ENCODE measurements at places on chromosomes 5 and 9.

DNA sequence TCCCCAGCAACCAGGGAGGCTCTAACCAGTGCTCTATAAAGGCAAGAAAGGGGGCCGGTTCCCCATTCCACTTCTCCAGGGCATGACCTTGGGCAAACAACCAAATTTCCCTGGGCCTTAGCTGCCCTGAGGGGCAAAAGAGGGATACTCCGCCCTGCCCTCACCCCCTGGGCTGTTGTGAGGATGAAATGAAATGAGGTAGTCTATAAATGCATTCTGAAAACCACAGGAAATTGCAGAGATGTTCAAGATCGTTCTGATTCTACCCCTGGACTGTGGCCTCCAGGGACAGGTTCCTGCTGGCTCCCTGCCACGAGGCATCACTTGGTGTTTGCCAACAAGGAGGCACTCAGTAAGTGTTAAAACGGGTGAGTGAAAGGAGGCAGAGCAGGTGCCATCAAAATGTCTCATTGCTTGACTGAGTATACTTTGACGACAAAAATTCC is 5.7 kb downstream of the RAPGEF1 start:
- no peak for DNase-seq

- DNase-seq = no peak
These were observed 94.2 kb upstream of the SAP30L start for GRCh38 chr5:154351566-154351965.

GRCh38 chr5:177301503-177302165 is 1.9 kb downstream of the RAB24 start:
- no peak for DNase-seq

GRCh38 chr5:54696346-54696745 is 178.8 kb downstream of the SNX18 start:
- no peak for DNase-seq

GRCh38 chr5:5591567-5591966 is 169.1 kb downstream of the ICE1 start:
- DNase-seq = no peak

DNA sequence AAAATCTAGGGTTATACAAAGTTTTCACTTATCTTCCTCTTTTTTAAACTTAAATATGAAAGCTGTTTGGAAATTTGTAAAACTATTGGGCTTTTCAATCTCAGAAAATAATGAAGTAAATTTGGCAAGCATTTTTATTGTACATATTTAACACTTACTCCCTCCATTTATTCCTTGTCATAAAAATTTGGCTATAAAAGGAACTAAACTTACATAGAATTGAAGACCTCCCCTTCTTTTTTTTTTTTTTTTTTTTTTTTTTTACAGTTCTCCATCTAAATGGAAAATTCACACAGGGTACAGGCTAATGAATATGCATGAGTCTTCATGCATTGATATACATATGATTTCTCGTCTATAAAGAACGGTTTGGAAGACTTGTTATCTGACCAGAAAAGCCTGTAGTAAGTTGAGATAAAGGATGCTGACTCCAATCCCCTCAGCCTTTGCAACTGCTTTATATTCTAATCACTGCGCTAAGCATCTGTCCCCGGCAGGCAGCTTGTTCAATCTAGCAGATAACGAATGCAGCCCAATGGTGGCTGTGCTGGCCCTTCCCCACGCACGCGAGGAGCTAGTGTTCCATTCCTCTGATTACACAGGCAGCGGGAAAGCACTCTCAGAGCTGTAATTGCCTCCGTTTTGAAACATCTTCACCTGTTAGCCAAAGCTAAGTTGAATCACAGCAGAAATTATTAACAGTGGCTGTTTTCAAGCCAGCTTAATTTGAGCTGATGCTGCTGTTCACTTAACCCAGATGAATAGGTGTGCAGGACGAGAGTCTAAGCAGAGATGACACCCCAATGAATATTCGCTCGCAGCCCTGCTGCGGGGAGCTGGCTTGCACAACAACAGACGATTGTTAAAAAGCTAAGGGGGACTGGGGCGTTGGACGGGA is 453.8 kb upstream of the ZNF608 start:
- no peak for DNase-seq

- no peak for DNase-seq
These were observed 393.4 kb downstream of the ZNF608 start for GRCh38 chr5:124353016-124353415.

- DNase-seq = no peak
These were observed 4.3 kb downstream of the NPR2 start for GRCh38 chr9:35795695-35796094.

DNA sequence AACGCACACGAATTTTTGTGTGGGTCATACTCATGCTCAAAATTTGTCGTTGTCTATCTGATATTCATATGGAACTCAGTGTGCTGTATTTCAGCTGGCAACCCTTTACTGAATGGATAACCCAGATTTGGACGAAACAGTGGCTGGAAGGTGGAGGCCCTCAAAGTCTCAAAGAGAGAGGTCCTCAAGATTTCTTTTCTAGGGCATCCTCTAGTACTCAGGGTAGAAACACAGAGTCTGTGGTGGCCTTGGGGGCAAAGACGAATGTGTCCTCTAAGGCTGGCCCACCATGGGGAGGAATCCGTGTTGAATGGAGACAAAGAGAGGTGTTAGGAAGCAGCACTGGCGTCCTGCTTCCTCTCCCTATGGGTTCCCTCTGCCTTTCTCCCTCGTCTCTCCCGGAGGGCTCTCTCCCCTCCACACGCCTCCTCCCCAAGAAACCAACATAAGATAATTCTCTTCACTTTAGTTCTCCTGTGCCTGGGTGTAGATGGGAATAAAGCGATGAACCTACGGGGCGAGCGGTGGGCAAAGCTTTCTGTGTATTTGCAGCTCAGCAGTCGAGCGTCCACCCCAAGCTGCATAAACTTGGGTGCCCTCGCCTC is 333.7 kb downstream of the CWC27 start:
- no peak for DNase-seq

DNA sequence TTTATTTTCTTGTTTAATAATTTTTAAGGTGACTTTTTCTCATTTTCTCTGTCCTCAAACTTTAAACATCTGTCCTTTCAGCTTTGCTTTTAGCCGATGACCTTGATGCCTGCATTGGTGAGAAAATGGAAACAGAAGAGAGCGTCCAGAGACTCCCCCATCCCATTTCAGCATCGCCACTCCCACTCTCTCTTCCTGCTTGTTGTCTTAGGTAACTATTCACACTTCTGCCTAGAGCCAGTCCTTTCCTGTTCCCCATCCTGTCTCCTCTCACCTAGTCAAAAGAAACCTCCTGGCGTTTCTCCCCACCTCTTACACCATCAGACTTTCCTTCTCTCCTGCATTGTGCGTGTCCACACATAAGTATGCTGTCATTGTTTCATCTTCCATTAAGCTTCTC is 124.6 kb downstream of the MAST4 start:
- DNase-seq = no peak

- no peak for DNase-seq
These were observed 1.3 kb downstream of the MACIR start for GRCh38 chr5:103259705-103260355.

DNA sequence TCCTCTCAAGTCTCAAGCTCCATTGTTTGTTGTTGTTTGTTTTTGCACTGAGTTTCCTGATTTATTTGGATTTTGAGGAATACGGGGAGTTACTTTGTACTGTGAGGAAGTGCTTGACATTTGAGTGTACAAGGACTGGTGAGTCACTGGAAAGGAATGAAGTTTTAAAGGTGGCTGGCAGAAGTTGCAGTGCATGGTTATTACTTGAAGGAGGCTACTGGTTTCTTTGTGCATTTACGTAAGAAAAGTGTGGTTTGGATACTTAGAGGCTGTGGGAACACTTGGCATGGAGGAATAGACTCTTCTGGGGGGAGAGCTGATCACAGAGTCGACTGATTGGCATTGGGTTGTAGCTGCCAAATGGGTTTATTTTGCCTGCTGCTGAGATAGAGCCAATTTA is 919.0 kb downstream of the TAF11L14 start:
- no peak for DNase-seq

- no peak for DNase-seq
These were observed 38.6 kb upstream of the SLC6A19 start for GRCh38 chr5:1162751-1163150.

GRCh38 chr5:142977363-142978051 is 207.3 kb downstream of the ARHGAP26 start:
- DNase-seq = peak; percentile 46

GRCh38 chr9:89632736-89633135 is 27.9 kb downstream of the GADD45G start:
- no peak for DNase-seq

GRCh38 chr5:79235261-79235633 is 684 bp upstream of the JMY start:
- no peak for DNase-seq

DNA sequence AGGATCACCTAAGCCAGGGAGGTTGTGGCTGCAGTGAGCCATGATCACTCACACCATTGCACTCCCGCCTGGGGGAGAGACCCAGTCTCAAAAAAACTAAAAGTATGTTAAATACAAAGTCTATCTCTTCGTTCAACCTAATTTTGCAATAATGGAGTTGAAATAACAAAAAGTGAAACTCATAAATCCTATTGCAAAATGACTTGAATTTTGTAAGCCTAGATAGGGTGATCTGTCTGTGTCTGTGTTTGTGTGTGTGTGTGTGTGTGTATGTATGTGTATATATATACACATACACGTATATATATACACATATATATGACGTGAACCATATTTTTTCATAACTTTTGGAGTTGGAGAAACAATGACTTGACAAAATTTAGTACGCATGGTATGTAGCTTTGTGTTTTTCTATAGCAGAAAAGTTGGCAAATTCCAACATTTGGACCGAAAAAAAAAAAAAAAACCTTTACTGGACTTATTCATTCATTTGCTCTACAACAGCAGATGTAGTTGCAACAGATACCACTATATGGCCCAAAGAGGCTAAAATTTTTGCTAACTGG is 76.9 kb upstream of the CDH6 start:
- no peak for DNase-seq

GRCh38 chr9:136001231-136001630 is 40.1 kb upstream of the UBAC1 start:
- DNase-seq = no peak

DNA sequence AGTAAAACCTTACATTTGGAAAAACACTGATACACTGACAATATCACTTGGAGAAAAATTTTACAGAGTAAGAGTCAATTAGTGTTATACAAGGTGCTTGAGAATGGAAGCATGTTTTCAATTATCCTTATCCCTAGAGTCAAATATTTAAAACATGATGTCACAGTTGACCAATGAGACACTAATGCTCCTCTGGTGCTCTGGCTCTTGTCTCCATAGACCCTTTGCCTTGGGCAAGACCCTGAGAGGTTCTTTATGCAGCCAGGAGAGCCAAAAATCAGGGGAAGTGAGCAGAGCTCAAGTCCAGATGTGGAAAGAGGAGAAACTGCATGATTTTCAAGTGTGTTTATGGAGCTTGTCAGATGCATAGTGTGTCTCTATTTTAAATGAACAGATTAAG is 153.9 kb downstream of the MARCHF11 start:
- no peak for DNase-seq

DNA sequence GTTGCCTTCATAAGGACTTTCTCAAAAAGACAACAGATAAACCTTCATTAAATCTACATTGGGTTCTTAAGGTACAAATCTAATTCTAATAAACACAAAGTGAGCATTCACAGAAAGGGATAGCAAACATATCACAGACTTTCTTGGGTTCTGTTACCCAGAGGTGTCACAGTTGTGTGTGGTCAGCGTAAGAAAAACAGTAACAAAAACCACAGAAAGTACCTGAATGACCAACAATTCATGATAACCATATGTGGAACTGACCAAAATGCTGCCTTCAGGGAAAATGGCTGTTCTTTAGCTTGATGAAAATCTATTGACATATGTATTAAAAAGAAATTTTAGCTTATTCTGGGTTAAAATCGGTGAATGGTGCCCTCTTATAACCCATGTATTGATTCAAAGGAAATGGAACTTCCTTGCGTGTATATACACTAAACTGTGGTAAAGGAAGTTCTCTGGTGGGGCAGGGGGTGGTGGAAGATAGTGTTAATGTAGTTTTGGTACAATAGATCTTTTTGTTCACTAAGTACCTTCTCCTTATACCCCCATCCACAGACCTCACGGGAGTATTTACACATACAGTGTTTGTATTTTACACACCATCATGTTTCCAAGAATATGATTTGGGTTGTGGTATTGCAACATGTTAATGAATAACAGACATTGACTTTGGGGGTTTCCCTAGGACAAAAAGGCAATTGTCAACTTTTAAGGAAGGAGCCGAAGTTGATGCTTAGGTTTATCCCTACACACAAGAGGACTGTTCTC is 152.5 kb downstream of the APBA1 start:
- no peak for DNase-seq

- DNase-seq = no peak
These were observed 30.4 kb upstream of the BICD2 start for GRCh38 chr9:92795000-92795399.

GRCh38 chr5:25027061-25027460 is 382.3 kb upstream of the CDH10 start:
- no peak for DNase-seq

- no peak for DNase-seq
These were observed 29.8 kb downstream of the ANKS6 start for GRCh38 chr9:98766586-98766985.

DNA sequence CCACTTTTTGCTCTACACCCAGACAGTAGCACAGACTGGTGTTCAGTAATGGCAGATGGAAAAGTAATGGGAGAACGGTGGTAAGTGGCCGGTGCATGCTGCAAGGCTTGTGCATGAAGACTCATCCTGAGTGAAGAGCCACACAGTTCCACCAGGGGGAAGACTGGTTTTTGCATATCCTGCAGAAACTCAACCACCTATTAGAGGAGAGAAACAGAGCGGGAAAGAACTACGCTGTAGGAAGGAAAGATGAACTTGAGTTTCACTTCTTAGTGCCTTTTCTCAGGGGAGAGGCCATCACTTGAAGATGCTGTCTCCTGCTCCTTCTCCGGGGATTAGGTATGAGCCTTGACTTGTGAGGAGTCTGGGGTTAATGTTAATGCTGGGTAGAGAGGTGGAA is 9.4 kb upstream of the PRSS3 start:
- no peak for DNase-seq

DNA sequence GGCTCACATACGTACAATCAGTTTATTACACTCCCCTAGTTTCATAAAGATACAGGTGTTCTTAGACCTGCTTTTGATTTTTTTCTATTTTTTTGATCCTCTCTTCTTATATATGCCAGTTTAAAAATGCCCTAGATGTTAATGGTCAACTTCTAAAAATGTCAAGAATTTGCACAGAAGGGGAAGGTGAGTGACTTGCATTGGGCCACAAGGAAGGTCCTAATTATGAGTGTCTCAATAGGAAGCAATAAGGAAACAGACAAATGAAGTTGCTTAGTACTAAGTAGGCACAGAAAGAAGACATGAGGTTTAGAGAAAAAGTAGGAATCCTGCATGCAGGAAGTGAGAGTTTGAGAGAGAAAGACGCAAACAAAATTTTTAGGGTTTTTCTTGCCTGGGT is 3.2 kb upstream of the CCDC171 start:
- no peak for DNase-seq

GRCh38 chr5:122844136-122844909 is 1.1 kb upstream of the SNX24 start:
- DNase-seq = no peak
